ENCODE measurements at places on chromosomes 13 and 19.

DNA sequence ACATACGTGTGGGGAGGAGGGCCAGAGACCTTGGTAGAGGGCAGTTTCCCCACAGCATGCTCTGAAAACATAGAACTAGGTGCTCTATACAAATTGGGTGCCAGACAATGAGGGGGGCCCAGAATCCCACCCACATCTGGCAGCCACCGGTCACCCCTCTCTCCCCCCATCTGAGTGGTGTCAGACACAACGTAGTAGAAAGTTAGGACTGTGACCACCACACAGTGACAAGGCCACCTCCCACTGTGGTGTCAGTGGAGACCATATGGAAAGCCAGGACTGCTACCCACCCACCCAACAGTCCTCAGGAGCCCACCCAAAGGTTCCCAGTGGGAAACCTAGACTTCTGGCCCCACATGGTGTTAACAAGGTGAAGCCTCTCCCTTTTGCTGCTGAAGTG, 2.1 kb upstream of the ATP4B start:
- DNase-seq: no peak

- DNase-seq: no peak
Observed at GRCh38 chr19:50458396-50459066, 17.8 kb upstream of the EMC10 start.

DNA sequence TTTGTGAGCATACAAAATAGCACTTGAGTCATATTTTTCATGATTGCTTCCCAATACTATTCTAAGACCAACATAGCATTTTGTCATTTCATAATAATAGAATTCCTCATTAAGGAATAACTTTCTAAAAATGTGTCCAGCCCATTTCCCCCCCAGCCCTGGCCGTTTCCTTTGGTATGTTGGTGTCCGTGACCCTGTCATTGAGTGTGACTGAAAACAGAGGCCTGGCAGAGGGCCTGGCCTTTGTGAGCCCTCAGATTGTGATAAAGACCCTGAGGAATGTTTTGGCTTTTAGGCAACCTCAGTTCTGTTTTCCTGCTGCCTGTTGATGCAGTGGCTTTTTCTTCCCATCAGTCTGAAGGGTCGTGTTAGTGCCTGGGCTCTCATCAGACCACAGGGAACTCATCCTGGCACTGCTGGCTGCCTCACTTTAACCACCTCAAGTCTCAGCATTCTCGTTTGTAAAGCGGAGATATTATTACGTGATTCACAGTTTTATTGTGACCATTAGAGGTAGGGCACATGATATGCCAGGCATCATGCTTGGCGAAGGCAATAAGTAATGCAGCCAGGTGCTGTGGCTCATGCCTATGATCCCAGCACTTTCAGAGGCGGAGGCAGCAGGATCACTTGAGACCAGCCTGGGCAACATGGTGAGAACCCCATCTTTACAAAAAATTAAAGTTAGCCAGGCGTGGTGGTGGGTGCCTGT, 13.8 kb downstream of the SPINT2 start:
- no peak for DNase-seq

- DNase-seq: no peak
Observed at GRCh38 chr13:93889430-93889951, 590.0 kb downstream of the DCT start.

- DNase-seq: no peak
Observed at GRCh38 chr13:25581351-25581750, 209.6 kb downstream of the ATP8A2 start.

DNA sequence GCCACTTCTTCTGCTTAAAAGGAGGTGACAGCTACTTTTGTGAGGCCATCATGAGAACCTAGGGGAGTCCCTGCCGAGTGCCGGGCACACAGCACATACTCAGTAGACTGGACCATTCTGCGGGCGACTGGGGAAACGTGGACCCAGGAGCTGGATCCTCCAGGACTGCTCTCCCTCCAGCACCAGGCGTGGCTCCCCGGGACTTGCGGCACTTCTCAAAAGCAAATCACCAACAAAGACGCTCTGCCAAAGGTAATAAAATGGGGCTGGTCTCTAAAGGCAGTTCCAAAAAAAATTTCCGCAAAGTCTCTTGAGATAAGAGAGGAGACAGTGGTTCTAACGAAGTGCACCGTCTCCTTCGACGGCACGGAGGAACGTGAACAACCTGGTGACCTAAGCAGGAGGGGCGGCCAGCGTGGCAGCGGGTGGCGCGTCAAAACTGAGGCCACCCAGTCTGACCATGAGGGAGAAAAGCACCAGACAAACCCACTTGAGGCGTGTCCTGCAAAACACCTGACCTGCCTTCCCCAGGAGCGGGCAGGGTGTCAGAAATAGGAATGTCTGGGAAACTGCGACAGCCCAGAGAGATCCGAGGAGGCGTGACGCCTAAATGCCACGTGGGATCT, 1.4 kb upstream of the TMPRSS9 start:
- no peak for DNase-seq

DNA sequence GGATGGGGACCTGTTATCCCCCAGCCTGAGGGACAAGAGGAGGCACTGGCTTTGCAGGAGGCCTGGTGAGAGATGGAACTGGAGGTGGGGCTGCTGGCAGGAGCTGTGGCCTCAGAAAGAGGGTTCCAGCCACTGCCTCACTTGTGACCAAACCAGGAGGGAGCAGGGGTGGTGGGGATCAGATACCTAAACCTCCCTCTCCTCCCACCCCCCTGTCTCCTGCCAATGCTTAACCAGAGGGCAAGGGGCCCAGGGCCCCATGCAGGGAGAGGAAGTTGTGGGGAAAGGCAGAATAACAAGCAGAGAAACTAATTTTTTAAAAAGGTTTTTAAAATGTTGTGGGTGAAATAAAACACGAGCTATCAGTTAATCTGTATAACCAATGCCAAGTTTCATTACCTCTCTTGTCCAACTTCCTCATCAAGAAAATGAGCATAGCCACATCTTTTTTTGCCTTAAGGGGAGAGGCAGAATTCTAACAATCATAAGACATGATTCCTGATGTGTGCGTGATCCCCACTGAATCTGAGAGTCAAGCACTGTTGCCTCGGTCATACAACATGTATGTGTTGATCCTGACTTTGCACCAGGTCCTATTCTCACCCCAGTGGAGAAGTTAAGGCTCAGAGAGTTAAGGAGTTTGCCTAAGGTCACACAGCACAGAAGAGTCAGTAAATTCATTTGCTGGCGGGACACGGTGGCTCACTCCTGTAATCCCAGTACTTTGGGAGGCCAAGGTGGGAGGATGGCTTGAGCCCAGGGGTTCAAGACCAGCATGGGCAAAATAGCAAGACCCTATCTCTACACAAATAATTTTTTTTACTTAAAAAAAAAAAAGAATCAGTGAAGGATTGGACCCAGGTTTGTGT, 12.9 kb downstream of the FXYD5 start:
- DNase-seq: no peak

- DNase-seq: no peak
Observed at GRCh38 chr13:51768976-51769375, 35.0 kb downstream of the DHRS12 start.

- DNase-seq: peak; percentile 40
Observed at GRCh38 chr19:49422407-49423070, 702 bp downstream of the PTH2 start.
